ENCODE measurements at places on chromosomes 6 and 20.

GRCh38 chr20:56002908-56003800 is 2.2 kb downstream of the CBLN4 start:
- DNase-seq: no peak

GRCh38 chr20:44678990-44679611 is 27.6 kb upstream of the ADA start:
- DNase-seq: no peak

- DNase-seq: no peak
These were observed 77.9 kb upstream of the DOK5 start for GRCh38 chr20:54397292-54398140.

- no peak for DNase-seq
These were observed 117.0 kb upstream of the PRL start for GRCh38 chr6:22413681-22414311.

DNA sequence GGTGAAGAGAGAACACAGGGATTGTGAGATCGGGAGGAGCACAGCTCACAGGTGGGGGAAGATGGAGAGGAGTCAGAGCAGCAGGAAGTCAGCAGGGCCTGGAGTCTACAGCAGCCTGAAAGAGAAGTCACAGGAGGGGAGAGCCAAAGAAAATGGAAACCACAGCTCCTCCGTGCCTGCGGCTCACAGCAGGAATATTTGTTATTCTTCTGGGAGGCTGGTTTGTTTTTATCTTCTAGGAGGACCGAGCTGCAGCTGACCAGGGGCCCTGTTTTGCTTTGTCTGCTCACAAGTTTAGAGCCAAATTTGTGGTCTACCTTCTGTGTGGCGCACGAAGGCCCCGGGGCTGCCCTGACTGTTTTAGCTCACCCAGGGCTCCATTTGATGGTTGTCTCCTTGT is 81.8 kb downstream of the CLIC5 start:
- no peak for DNase-seq

DNA sequence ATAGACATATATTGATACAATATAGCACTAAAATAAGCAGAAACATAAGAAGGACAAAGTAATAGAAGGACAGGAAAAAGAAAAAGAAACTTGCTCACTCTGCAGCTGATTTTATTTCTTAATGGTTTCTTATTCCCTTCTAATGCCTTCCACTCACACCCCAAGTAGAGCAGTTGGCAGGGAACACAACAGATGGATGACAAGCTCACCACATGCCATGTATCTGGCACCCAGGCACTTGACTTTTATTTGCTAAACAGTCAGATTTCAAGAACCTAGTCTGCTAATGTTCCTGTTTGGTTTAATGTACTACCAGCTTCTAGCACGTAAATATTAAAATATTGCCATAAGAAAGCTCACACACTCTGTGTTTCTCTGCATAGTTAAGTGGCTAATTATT is 87.1 kb downstream of the COL19A1 start:
- no peak for DNase-seq

DNA sequence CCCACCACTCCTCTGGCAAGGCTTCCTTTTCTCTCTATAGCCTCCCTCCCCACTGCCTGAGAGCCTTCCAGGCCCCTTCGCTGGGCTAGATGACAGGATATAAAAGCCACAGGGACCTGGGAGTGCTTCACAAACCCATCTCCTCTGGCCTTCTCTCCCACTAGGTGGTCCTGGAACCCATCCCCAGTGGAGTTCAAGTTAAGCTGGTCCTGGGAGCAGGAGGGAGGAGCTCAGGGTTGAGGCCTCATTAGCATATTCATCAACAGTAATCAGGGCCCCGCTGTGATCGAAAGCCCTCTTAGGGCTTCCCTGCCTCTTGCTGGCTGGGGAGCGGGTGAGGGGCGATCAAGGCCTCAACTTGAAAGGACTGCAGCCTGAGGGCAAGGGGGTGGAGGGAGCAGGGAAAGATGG is 9.1 kb downstream of the EBF4 start:
- DNase-seq: no peak

DNA sequence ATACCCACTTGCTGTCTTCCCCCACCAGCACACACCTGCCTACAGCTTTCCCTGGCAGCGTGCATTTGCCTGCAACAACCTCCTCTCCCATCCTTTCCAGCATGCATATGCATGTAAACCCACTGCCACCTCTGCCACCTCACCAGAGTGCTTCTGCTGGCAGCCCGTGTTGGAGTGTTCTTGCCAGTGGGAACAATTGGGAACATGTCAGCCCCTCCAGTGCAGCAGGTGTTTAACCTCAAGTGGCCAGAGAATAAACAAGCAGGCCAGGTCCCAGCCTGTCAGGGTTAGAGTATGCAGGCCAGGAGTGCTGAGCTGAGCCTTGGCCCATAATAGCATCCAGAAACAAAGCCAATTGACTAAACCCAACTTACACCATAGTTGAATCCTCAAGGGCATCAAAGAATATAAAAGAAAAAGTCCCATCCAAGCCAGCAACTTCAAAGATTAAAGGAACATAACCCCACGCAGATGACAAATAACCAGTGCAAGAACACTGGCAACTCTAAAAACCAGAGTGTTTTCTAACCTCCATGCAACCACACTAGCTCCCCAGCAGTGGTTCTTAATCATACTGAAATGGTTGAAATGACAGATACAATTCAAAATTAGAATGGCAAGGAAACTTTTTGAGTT is 1212.1 kb upstream of the CITED2 start:
- DNase-seq: no peak

- no peak for DNase-seq
These were observed 34.4 kb downstream of the PCNA start for GRCh38 chr20:5085380-5085779.

- DNase-seq: no peak
These were observed 197.4 kb upstream of the KCNG1 start for GRCh38 chr20:51220293-51220706.

GRCh38 chr6:35469751-35470662 is 1.8 kb downstream of the RPL10A start:
- DNase-seq: no peak

GRCh38 chr6:28005975-28006374 is 48.9 kb downstream of the OR2B6 start:
- DNase-seq: no peak

GRCh38 chr6:22024973-22025467 is 271.8 kb downstream of the PRL start:
- DNase-seq: no peak

DNA sequence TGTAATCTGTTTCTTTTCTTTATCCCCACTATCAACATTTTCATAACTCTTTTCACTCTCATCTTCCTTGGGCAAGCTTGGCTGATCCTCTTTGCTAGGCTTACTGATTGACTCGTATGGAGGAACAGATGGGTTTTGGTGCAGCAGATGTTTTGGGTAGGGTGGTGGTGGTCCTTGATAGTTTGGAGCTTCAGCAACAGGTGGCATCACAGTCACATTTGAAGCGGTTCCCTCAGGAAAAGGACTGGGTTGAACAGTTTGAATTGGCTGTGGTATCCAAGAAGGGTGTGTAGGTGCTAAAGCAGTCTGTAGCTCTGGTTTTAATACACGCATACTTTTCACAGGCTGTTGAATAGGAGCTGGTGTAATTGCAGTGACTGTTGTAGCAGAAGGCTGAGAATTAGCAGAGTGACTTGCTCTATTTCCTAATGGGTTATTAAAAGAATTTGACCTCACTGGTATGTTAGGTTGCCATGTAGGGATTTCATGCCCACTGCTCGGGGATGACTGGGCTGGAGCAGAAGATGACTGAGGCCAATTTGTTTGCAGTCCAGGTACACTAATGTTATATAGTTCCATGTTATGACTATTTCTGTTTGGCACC is 34.5 kb downstream of the LATS1 start:
- no peak for DNase-seq

- DNase-seq: peak; percentile 57
These were observed 123.3 kb upstream of the SLC2A12 start for GRCh38 chr6:134175532-134176263.

DNA sequence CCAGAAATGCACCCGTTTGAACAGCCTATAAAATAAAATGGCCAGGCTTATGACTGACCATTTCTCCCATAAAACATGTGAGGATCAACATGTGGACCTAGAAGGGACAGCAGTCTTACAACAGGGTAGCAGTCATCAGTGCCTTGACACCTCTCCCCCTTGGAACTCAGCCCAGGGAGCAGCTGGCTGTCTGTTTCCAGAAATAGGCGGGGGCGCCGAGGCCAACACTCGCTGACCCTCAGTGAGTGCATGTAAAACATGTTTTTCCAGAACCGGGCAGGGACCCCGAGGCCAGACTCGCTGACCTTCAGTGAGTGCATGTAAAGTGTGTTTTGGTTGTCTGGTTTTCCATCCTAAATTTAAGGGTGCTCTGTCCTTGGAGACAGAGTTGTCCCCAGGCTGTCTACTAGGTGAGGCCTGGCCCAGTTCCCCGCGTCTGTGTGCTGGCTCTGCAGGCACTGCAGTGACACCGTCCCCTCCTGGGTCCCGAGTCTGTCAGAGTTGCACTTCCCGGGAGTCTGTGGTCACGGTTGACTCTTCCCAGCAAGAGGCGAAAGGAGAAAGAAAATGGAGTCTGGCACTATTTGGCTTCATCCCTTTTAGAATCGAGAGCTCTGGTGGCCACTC is 19.8 kb upstream of the ADRM1 start:
- no peak for DNase-seq
